ENCODE measurements at places on chromosomes 1 and 21. TPM values are rescaled to one million over a fixed set of nuclear protein-coding genes. Genes with fewer than 3 reads are reported as not detected.
A peak's percentile ranks its signal among the peaks of the same experiment; 100 is the strongest.

The HSPB7 gene
- polyA plus RNA-seq, result 5.5 TPM

The RIPK4 gene
- polyA plus RNA-seq, result not detected

The FMO5 gene
- 1.2 TPM for polyA plus RNA-seq

The KRTAP20-2 gene
- not detected for polyA plus RNA-seq

- peak; percentile 30 for DNase-seq
Observed at GRCh38 chr1:51569284-51570062, 47.4 kb upstream of the OSBPL9 start.

DNA sequence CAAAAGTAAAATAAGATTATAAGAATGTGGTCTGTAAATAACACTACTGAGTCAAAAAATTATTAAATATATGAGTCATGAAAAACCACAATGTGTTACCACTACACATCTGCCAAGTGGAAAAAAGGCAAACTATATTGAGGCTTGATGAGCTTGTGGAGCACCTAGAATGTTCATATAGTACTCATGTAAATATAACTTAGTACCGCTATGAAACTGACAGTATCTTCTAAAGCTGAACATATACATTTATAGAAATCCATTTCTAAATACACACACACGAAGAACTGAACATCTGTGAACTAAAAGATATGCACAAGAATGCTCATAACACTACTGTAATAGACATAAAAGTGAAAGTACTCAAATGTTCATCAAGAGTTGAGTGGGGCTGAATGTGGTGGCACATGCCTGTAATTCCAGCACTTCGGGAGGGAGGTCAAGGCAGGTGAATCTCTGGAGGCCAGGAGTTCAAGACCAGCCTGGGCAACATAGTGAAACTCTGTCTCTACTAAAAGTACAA is 18.5 kb upstream of the GBP3 start:
- no peak for DNase-seq

DNA sequence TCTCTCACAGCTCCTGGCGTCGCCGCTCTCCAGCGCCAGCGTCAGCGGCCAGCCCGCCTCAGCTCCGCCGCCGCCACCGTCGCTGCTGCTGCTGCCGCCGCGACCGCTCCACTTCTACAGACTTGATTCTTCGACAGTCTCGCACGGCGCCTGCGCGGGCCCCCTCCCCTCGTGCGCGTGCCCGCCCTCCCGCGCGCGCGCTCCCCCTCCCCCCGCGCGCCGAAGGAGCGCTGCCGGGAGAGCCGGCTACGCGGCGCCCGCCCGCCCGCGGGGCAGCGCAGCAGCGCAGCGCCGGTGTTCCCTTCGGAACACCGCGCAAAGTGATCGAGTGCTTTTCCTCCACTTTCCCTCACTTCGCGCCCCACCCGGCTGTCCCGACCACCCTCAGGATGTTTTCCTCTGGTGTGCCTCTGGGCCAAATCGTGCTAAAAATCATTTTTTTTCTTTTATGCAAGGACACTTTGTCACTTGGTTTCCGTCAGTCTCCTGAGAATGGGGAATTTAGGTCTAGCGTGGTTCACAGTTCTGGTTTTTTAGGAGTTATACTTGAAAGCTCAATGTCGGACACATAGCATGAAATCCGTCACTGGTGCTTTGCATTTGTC is at the start of gene IRF2BP2:
IRF2BP2 (minus strand) TSS at position 118 of the 605 bp plus-strand sequence. CDS start 684 bp downstream, outside the sequence.
- no peak for DNase-seq

DNA sequence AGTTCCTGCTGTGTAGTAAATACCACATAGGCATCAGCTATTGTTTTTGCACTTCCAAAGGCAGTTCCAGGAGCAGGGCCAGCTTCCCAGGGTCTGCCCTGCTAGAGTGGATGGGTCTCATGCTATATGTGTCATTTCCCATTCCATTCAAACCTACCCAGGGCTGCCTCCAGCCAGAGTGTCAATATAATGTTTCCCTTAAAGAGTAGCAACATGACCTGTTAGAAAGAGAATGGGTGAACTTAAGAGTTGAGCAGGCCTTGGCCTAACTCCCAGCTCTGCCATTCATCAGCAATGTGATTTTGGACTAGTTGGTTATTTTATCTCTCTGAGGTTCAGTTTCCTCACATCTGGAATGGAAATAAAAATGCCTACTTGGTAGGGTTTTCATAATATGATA is 44.9 kb downstream of the RAB3B start:
- DNase-seq, result no peak

- no peak for DNase-seq
Observed at GRCh38 chr1:94001397-94002045, 92.3 kb upstream of the GCLM start.

DNA sequence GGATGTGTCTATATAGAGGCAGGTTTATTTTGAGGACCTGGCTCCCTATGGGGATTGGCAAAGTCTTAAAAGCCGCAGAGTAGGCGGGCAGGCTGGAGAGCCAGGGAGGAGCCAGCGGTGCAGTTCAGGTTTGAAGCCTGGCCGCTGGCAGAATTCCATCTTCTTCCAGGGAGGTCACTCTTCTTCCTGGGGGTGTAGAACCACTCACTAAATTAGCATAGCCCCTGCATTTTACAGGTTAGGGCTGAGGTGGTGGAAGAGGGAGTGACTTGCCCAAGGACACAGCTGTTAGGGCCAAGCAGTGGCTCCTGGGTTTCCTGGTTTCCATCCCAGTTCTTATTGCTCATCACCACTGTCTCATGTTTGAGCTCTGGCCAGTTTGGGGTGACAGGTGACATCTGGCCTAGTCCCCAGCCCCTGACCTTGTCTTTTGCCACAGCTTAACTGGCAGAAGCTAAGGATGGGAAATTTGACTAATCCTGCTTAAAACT is 1.4 kb downstream of the PINK1 start:
- DNase-seq, result no peak

DNA sequence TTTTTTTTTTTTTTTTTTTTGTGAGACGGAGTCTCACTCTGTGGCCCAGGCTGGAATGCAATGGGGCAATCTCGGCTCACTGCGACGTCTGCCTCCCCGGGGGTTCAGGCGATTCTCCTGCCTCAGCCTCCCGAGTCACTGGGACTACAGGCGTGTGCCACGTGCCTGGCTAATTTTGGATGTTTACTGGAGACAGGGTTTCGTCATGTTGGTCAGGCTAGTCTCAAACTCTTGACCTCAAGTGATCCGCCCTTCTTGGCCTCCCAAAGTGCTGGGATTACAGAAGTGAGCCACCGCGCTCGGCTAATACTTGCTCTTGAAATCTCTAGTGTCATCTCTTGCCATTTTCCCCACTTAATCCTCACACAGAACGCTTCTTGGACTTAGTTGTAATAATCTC is 1.1 kb upstream of the SYCP1 start:
- DNase-seq, result no peak

DNA sequence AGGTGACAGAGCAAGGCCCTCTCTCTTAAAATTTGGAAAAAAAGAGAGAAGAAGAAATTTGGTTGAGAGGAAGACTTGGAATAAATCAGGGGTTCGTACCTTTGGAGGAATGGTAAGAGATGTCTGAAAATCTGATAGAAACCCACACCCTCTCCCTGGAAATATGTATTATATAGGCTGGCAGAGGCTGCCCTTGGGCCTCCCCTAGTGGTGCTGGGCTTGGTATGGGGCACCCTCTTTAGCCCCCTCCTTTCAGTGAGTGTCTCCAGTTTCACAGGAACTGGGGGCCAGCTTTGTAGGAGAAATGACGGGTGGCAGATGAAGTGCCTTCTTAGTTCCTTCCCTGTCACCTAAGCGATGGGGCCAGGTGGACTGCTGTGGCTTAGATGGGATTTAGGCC is 82.9 kb upstream of the SLC2A1 start:
- DNase-seq, result no peak

All from AG04450 (cell line).